ENCODE measurements at places on chromosomes 4 and X. TPM values are rescaled to one million over a fixed set of nuclear protein-coding genes. Genes with fewer than 3 reads are reported as not detected.

The COL25A1 gene
- 41.1 TPM for total RNA-seq

The ASB9 gene
- total RNA-seq: 3.2 TPM

The MAGEC1 gene
- not detected for total RNA-seq

DNA sequence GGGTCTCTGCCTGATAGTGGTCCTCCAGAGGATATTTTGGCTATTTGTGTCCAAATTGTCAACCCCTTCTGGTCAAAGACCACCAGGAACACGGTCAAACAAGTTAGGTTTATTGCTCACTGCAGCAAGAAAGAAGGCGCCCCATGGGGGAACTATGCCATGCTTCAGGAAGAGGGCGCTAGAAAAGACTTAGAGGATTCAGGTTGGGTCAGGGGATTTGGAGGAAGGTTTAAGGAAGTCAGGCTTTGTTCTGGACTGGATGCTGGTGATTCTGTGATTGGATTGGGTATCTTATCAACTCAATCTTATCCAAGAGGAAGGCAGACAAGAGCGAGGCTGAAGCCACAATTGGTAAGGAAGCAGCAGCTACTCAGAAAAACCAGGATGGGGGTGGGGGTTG, 14.3 kb upstream of the ELF4 start:
- DNase-seq: no peak
- peak overlapping the region; percentile 78 for H3K27ac ChIP-seq
- no peaks in the 10 kb centered on the region for H3K4me1 ChIP-seq
- no peak overlapping the region for H3K4me3 ChIP-seq
- no peaks in the 10 kb centered on the region for H3K27me3 ChIP-seq
- H3K36me3 ChIP-seq: no peaks in the 10 kb centered on the region

The GABRB1 gene
- not detected for total RNA-seq

The DUSP21 gene
- total RNA-seq: not detected

The RCHY1 gene
- 64.9 TPM for total RNA-seq

GRCh38 chrX:96578781-96579180, 105.9 kb upstream of the DIAPH2 start:
- no peak overlapping the region for H3K27ac ChIP-seq
- H3K4me1 ChIP-seq: no peaks in the 10 kb centered on the region
- H3K27me3 ChIP-seq: no peaks in the 10 kb centered on the region
- DNase-seq: no peak

- no peak overlapping the region for H3K27ac ChIP-seq
- H3K27me3 ChIP-seq: no peaks in the 10 kb centered on the region
- no peaks in the 10 kb centered on the region for H3K36me3 ChIP-seq
- H3K4me3 ChIP-seq: no peak overlapping the region
- no peaks in the 10 kb centered on the region for H3K4me1 ChIP-seq
Measured at GRCh38 chr4:10639664-10640063, 44.9 kb downstream of the CLNK start.

GRCh38 chrX:74467656-74468055, 46.4 kb downstream of the SLC16A2 start:
- H3K27me3 ChIP-seq: no peaks in the 10 kb centered on the region
- no peak for DNase-seq
- H3K36me3 ChIP-seq: no peaks in the 10 kb centered on the region
- no peak overlapping the region for H3K4me3 ChIP-seq
- H3K27ac ChIP-seq: no peak overlapping the region
- no peaks in the 10 kb centered on the region for H3K4me1 ChIP-seq

DNA sequence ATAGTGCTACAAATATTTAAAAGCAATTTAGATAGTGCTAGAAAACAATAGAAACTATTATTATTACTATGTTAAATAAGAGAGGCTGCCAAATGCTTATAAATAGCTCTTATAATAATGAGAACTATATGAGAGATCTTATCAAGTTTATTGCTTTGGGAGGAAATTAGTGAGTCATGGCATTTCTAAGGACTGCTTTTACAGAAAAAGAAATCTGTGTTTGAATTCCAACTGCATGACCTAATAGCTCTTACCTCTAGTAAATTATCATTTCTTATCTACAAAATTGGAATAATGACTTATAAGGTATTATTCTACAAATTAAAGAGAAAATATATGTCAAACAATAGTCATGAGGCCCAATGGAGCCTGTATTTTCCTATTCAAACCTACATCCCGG, 177.2 kb downstream of the GABRG1 start:
- DNase-seq: no peak
- H3K4me3 ChIP-seq: no peak overlapping the region
- H3K4me1 ChIP-seq: no peaks in the 10 kb centered on the region
- H3K27me3 ChIP-seq: no peaks in the 10 kb centered on the region

The SLC49A3 gene
- total RNA-seq: 1.2 TPM

DNA sequence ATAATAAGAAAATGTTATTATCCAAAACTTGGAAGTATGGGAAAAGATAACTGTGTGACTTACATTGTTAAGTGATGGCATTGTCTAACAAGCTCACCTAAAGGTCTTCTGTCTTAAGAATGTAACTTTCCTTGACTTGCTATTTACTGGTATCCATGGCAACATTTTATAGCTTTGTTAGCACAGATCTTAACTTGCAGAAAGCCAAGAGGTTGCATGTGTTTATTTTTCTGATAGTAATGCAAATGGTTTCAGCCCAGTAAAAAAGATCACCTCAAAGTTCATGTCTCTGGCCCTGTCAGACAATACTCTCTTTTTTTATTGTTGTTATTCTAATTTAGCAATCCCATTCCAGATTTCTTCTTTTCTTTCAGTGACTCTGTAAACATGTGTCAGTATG, 425.3 kb downstream of the SPRY1 start:
- H3K4me3 ChIP-seq: no peak overlapping the region
- H3K4me1 ChIP-seq: no peaks in the 10 kb centered on the region
- no peak overlapping the region for H3K27ac ChIP-seq
- H3K36me3 ChIP-seq: no peaks in the 10 kb centered on the region
- H3K27me3 ChIP-seq: no peaks in the 10 kb centered on the region
- DNase-seq: no peak

All from uterus (tissue), 4 donors.